ENCODE measurements at places on chromosomes 5 and 9.

GRCh38 chr9:127215268-127216209, 49.0 kb upstream of the GARNL3 start:
- DNase-seq, result no peak

DNA sequence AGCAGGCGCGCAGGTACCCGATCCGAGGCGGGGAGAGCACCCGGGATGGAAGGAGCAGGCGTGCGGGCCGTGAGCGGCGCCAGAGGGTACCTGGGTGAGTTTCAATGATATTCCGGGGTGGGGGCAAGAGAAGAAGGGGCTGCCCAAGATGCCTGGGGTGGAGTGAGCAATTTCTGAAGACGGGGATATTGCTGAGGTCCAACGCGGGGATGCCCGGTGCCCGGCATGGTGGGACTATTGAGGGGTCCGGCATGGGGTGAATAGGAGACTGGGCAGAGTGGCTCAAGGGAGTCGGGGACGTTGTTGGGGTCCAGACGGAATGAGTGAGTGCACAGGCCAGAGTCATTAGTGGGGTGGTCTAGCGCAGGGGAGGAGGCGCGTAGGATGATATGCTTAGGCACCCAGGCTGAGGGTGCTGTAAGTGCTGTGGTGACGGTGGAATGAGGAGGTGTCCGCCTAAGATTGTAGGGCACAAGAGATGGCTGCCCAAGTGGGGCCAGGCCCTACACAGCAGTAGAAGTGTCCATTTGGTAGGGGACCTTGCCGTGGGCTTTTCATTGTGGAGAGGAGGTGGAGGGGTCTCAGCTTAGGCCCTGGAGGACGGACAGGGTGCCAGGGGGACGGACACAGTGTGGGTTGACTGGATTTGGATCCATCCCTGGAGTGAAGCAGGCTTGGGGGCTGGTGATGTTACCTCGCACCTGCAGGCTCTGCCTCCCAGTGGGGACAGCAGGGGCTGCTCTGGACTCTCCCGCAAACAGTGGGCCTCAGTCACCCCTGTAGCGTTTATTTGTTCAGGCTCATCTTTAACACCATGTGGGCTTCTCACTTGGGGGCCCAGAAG, 719 bp downstream of the MIGA2 start:
- DNase-seq, result no peak

GRCh38 chr9:106644661-106645060, 218.3 kb upstream of the ZNF462 start:
- DNase-seq, result no peak

DNA sequence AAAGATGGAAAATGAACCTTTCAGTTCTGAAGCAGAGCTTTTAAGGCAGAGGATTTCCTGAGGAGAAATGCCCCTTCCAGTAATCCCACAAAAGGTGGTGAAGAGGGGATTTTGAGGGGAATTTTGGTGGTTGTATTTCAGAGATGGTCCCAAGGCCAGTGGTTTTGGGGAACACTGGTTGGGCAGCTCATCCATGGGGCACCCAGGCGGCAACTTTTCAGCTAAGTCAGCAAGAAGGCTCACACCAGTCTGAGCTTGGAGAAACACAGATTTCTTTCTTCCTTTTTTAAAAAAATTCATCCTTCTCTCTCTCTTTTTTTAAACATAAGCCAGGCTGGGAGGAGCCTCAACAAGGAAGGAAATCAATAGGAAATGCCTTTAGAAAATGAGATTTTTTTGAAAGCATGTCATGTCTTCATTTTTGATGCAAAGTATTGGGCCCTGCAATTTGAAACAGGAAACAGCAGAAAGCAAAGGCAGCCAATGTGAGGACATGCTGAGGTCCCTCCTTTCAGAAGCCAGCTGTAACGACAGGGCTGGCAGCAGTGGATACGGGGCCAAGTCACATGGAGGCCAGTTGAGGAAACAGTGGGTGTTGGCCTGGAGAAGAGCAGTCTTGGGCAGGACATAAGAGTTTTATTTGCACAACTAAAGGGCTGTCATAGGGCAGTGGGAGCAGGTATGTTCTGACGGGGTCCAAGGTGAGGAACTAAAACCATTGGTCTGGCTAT, 155.3 kb upstream of the KLF4 start:
- DNase-seq, result no peak

Measured in stimulated activated CD4-positive, alpha-beta T cell treated with anti-CD3 and anti-CD28 coated beads, Interleukin-15, amount 100 ng/mL, for 48 hours (primary cell).